ENCODE measurements at places on chromosomes 1 and 21.
A peak's percentile ranks its signal among the peaks of the same experiment; 100 is the strongest.

DNA sequence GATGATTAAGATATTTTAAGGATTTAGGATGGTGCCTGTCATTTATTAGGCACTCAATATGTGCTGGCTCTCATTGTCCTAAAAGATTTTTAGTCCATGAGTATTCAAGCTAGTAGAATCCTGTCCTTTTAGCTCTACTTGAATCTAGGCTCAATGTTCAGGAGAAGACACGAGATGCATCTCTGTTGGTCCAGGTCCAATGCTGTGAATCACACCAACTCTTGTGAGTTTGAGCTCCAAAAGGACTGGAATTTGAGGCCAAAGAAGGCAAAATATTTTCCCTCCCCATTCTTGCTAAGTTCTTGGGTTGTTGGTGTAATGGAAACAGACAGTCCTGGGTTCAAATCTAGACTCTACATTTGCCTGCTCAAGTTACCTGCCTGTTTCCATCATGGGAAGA lies 1.4 kb upstream of the PODN start:
- no peak for DNase-seq

DNA sequence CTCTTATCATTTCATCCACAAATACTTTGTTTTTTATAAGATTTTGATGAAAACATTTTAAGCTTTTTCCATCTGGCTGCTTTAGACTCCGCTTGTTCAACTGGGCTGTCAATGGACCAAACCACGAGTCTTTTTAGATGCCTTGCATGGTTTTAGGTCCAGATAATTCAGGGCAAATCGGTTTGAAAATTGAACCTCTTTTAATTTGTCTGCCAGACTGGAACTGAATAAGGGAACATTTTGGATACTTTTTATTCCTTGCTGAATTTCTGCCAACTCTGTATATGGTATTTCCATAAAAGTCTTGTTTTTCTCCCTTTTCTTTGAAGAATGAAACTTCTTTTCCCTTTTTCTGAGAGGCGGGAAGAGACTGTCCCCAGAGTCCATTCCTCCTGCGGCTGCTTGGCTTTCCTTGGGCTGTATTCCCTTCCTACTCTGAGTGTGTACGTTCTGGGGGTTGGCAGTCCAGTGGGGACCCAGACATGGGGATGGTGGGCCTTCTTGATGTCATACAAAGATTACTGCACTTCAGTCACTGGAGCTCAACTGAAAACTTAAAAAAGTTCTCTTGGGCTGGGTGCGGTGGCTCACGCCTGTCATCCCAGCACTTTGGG lies 46.5 kb upstream of the CNN3 start:
- DNase-seq, result no peak

GRCh38 chr1:232820431-232820830 lies 15.2 kb downstream of the MAP10 start:
- no peak for DNase-seq

- DNase-seq, result no peak
Measured at GRCh38 chr1:197725044-197725443, 50.2 kb downstream of the DENND1B start.

DNA sequence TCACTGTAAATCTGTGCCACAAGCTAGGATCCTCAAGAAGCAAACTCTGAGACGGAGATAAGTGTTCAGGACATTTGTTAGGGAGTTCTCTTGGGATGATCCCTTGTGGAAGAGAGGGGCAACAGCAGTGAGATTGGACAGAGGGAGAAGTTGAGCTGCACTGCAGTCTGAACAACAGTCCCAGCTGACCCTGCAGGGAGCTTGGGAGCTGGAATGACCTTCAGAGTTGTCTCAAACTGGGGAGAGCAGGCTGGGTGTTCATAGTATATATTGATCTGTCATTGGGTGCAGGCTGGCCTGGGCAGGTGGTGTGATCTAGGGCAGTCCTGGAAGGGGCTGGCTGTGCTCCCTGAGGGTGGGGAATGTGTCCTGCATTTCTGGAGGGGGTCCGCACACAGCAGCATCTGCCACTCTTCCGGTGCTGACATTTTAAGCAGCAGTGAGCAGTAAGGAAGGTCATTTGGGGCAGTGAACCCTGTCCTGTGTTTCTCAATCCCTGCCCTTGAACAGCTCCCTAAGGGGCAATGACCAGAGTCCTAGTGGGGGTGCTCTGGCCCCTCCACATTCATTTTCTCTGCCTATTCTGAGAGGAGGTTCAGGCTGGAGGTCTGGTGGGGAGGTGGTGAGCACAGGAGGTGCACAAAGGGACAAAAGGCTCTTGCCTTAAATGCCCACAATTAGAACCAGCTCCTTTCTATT lies 90.2 kb upstream of the PPM1J start:
- DNase-seq, result no peak

- DNase-seq, result no peak
Measured at GRCh38 chr1:224300346-224300745, 29.6 kb downstream of the NVL start.

GRCh38 chr1:31627301-31627929 lies 9.9 kb downstream of the HCRTR1 start:
- no peak for DNase-seq

- no peak for DNase-seq
Measured at GRCh38 chr21:40047993-40048730, 180.9 kb downstream of the PCP4 start.

- peak; percentile 79 for DNase-seq
Measured at GRCh38 chr1:242017580-242018233, 18.8 kb upstream of the MAP1LC3C start.

DNA sequence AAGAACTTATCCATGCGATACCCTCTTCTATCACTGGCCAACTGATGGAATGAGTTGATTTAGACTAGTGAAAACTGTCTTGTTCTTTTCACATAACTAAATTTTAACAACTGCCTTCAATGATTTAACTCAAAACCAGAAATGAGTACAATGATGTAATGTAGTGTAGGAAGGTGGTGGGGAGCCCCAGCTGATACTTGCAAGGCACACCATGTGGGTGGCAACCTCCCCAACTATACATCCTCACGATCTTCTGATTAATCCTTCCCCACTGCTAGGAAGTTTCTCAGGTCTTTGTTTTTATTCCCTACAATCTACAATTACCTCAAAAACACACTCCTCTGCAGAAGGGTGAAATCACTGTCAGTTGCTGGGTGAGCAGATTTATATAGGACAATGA lies 100.7 kb downstream of the KCTD3 start:
- DNase-seq, result no peak

DNA sequence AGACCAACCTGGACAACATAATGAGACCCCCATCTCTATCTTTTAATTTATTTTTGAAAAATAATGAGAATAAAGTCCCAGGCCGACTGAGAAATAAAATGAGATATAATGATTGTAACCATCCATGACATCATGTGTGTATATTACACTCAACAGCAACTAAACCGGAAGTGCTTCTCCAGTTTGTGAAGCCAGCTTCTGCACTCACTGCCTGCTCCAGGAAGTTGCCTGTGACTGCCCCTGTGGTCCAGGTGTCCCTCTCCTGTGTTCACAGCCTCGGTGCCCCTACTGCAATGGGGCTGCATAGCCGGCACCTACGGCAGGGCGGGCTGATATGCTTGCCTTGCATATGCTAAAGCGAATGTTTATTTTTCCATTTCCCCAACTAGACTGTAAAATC lies 68.3 kb downstream of the SSBP3 start:
- DNase-seq, result no peak

DNA sequence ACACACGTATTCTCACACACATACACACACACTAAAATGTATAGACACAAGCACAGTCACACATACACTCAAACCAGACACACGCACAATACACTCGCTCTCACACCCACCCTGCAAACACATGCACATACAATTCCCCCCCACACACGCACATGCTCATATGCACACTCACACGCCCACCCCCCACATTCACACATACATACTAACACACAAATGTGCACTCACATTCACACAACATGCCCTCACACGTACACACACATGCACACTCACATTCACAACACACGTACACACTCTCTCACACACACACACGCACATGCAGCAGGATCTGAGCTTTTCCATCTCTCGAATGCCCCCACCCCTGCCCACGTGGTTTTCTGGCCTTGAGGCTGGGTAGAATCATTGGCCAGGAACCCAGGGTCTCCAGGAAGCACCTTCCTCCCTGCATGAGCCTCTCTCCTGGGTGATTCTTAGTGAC lies 589.7 kb downstream of the PTPRU start:
- no peak for DNase-seq

GRCh38 chr1:29269382-29269781 lies 33.1 kb downstream of the PTPRU start:
- no peak for DNase-seq

DNA sequence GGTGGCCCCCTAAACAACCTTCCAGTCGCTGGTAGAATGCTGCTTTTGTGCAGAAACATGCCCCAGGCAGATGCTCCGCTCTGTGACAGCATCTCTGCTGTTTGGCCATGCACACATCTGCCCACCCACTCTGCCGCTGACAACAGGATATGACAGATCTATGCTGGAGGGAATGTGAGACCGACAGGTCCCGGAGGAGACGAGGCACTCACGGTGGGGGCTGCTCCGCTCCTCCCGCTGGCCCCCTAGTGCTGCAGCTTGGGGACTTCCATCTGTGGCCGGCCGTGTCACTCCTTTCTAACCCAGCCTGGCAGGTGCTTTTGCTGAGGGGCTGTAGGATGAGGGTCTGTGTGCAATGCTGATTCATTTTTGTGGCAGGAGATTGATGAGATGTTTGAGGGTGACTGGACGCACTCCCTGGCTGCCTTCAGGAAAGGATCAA lies 49.1 kb upstream of the DMRTB1 start:
- DNase-seq, result no peak

DNA sequence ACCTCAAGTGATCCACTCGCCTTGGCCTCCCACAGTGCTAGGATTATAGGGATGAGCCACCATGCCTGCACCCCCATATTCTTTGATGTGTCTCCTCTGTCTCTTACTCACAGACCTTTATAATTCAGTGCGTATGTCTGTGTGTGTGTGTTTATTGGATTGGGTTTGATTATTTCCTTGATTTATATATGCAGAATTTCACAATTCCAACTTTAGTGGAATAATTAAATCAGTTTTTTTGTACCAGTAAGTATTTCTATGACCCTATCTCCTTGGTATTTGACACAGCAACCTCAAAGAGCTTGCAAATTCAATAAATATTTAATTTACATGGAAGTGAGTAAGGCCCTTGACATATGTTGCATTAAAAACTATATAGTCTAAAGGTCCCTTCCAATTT lies 333.9 kb upstream of the ADAMTS5 start:
- DNase-seq, result no peak

DNA sequence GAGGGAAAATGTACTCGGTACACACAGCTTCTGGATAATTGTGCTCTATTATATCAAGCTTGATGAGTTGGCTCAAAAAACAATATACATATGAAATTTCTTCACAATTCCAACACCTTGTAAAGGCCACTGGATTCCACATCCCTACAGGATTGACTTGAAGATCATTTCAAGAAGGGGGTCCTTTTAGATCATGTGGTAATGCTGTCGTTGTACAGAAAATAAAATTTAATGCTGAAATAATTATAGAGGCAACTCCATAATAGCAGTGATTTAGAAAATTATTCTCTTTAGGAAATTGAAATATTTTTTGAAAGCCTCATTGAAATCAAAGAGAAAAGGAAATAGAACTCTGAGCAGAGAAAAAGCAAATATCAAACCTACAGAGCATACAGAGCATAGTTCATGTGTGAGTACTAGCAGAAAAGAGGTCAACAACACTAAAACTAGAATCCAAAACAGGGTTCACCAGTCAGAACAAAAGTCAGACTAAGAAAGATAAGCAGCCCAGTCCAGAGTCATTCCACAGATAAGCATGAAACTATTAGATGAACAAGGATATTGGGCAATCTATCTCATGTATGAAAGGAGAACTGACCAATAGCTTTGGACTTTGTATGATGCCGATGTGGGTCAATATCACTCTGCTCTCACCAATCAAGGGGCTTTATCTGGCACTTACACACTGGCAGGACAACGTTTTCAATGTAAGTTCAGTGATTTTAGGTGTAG lies 79.5 kb upstream of the PALMD start:
- no peak for DNase-seq

DNA sequence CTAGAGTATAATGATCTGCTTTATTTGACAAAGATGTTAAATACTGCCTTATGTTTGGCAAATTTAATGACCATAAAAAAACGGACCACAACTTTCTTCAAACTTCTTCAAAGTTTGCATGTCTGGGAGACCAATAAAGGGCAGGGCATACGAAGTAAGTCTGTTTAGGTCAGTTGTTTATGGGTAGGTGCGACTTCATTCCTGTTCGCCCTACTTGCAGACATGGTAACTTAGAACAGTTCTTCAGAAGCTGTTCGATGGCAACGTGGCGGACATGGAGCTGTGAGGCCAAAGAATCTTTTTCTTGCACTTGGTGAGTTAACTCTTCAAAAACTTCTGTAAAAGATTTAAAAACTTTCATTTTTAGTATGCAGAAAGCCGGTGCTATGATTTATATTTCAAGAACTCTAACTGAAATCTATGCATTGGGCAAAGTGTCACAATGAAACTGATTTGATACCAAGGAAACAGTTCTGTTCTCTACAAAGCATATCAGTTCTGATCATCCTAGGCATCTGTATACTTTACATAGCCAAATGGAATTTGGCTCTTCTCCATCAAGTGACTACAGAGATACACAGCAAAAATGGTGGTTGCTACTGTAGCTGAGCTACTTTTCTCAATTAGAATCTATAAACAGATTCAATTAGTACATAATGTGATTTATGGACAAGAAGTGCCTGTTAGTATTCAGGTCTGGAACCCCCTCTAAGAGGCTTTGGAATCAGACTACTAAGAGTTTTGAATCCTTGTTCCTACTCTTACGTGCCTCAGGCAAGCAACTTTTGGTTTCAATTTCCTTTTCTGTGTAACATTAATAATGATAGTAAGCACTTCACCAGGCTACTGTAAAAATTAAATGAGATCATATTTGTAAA lies 25.7 kb downstream of the C21orf91 start:
- DNase-seq, result peak; percentile 79

DNA sequence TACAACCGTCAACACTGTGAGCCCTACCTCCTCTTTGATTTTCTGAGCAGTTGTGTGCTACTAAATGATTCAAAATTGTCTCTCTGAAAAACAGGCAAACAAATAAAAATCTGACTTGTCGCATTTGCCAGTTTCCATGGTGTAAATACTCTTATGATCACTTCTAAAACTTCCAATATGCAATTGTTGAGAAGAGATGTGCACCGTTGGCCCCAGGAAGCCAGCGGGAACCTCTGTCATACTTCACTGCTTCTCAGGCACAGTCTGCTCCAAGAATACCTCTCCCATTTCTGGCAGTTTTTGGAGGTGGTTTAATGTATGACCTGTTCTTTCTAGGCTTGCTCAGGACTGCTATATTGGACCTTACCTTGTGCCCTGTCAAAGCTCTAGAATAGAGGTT lies 196.0 kb upstream of the NCAM2 start:
- DNase-seq, result no peak

DNA sequence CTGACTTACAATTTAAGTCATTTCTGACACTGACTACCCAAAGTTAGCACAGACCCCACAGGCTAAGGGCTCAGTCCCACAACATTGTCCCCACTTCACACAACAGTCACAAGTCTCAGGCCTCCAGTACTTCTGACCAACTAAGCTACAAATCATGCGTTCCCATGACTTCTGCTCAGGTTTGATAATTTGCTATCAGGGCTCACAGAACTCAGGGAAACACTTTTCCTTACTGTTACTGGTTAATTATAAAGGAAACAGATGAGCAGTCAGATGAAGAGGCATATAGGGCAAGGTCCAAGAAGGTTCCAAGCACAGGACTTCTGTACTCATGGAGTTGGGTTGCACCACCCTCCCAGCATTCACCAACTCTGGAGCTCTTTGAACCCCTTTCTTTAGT lies 151.2 kb upstream of the TNR start:
- DNase-seq, result no peak

- DNase-seq, result no peak
Measured at GRCh38 chr1:116767782-116768382, 13.7 kb downstream of the CD2 start.
